ENCODE measurements at places on chromosomes 1 and 21.

GRCh38 chr21:45877821-45878469 lies 103.6 kb upstream of the COL6A1 start:
- no peak for DNase-seq

GRCh38 chr21:42644223-42645208 lies 8.9 kb upstream of the PDE9A start:
- no peak for DNase-seq

DNA sequence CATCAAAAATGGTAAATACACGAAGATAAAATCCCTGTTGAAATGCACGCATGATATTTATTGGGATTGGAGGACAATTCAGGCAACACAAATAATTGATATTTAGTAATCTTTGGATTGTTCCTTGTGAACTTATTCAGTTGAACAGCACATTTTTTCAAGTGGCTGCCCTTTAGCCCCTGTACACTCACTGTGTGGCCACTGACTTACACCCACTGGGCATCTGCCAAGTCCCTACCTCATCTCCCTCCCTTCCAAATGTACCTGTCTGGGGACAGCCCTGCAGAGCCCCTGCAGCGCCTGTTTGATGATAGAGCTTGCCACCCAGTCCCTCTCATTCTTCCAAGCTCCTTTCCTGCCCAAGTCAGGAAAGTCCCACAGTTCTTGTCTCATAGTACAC lies 154.3 kb downstream of the GLUL start:
- no peak for DNase-seq

DNA sequence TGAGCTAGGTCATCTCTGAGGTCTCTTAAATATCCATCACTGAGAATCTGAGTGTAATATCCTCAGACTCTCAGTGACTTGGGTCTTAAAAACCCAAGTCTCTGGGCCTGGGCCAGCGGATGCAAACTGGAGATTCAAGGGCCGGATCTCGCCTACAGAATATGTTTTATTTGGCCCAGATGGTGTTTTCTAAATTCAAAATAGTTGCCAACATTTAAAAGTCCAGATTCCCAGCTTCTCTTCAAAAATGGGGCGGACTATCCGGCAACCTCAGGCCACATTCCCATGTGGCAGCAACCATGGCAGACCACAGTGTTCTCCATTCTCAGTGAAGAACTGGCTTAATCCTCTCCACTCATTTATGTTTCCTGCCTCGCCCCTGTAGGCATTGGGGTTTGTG lies 12.7 kb upstream of the HEYL start:
- no peak for DNase-seq

GRCh38 chr1:55466921-55467320 lies 251.8 kb upstream of the USP24 start:
- no peak for DNase-seq

DNA sequence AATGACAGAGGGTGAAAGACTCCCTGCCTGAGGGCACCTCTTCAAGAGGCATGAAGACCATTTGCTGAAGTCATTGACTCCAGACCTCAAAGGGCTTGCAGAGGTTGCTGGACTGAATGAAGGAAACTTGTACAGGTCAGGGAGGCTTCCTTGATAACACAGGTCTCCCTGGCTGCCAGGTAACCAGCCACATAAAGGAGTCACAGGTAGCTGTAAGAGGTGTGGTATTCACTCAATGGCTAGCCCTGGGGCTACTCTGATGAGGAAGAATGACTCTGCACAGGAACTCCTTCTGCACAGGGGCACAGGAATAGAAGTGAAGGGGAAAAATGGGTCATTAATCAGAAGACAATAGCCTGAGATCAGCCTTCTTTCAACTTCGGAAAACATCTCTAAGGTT lies 187.5 kb downstream of the LMX1A start:
- DNase-seq = no peak

- no peak for DNase-seq
Measured at GRCh38 chr1:27446496-27447020, 43.4 kb downstream of the WASF2 start.

- DNase-seq = no peak
Measured at GRCh38 chr1:20837554-20838192, 50.6 kb upstream of the HP1BP3 start.

GRCh38 chr1:93904228-93904627 lies 5.0 kb downstream of the GCLM start:
- DNase-seq = no peak

DNA sequence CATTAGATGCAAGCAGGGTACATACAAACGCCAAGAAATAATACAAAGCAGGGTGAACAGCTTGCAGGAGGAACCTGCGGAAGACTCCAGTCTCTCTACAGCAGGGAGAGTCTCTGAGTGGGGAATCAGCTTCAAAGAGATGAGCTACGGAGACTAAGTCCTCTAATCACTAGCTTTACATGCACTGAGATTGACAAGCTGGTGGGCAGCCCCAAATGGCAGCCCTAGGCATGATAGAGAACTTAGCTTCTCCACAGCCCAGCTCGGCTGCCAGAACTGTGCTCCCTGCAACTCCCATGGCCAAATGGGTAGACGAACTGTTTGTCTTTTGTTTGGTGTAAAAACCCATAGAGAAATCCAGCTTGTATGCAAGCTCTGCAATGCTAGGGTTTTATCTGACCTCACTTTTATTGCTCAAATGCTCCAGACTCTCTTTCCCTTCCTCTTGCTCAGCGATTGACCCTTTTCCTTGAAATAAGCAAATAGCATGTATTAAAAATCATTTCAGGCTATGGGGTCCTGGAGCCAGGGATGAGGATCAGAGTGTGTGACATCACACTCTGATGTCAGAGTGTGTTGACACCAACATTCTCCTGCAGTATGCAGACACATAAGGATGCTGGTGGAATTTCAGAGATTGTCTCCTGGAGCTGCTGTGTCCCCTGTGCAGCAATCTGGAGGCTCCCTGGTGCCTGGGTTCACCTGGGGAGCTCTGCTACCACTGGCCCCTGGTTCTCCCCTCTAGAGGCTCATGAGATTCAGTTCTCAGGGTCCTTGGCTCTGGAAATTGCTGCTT lies 238.5 kb downstream of the TTLL7 start:
- DNase-seq = no peak

- no peak for DNase-seq
Measured at GRCh38 chr1:162197041-162197531, 127.6 kb downstream of the NOS1AP start.

DNA sequence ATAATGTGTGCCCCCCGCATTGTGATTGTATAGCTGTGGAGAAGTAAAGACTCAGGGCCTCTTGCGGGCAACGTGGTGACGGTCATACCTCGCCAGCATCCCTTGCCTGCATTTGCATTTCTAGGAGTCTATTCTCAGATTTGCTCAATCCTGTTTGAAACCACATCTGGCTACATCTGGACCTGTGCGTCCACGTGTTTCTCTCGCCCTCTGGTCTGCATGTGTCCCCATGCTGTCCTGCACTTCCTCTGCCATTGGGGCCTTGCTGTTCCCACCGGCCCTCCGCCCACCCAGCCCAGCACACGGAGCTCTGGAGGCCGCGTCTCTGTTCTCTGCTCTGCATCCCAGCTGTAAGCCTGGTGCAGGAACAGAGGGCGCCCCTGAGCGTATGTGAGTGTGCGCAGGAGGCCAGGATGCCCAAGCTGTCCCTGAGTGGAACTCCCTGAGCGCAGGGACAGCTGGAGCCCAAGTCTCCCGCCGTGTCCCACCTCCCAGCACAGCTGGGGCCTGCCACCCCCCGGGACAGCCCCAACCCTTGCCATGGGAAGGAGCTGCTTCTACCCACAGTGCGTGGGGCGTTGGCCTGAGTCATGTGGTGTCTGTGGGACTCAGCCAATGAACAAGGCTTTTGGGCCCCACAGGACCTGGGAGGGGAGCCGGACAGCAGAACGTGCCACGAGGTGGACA lies 1.6 kb downstream of the KRTAP10-2 start:
- DNase-seq = no peak

DNA sequence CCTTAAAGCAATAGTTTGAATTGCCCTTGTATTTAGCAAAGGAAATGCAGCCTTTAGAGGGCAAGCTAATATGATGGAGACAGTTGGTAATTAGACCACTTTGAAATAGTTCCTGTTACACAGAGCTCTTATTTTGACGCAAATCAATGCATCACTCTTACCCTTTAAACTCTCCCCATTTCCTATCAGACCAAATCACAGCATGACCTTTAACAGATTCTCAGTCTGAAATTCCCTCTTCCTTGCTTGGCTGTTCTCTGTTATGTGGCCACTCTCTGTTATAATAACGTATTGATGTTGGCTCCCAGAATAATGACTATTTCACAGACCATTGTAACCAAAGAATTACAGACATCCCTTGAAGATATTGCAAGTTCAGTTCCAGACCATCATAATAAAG lies 66.9 kb upstream of the NGF start:
- no peak for DNase-seq

GRCh38 chr1:2174348-2175054 lies 20.1 kb downstream of the FAAP20 start:
- DNase-seq = no peak

DNA sequence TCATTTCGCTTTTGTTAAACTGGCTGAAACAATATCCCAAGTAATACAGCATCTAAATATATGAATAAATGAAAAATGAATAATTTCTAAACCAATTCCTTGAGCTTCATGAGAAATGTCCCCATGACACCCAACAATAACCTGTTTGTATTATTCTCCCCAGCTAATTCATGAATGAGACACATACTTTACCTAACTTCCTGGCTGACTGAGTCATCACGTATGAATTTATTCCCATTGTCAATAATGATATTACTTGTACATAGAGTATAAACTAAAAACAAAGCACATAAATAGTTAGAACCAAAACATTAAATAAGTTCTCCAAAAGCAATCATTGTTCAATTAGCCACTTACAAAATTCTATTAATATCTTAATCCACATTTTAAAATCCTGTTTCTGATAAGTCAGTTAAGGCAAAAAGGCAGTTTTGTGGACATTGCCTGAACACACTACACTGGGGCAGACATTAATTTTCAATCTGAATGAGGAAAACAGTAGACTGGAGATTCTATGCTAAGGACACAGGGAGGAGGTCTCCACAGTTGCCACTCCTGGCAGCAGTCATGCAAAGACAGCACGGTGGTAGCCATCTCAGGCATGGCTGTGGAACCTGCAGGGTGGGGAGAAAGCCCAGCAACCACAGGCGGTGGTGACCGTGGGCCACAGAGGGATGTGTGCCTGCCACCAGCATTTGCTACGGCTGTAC lies 48.2 kb downstream of the SLC9C2 start:
- no peak for DNase-seq

DNA sequence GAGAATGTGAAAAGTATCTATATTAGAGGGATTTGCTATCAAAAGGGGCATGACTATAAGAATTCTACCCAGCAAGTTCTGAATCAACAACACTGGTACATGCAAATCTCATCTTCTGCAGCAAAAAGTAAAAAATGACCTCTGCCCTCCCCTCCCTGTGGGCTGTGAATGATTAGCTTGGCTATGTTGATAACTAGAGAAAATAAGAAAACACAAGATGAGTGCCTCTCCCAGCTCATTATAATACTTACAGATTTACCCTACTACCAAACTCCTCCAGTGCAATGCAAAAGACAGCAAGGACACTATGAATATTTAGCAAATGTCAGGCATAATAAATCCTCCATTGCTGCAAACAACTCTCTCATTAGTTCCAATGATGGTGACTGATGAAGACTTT lies 102.4 kb downstream of the SLC45A1 start:
- DNase-seq = no peak

DNA sequence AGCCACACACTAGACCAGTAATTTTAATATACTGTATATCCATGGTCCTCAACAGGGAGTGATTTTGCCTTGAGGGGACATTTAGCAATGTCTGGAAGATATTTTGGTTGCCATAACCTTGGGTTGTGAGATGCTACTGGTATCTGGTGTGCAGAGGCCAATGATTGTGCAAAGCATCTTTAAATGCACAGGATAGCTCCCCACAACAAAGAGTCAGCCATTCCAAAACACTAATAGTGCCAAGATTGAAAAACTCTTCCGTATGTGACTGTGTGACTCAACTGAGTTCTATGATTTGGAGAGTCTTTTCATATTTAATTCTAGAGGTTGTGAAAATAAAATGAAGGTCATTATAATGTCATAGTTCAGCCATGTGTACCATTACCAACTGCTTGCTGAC lies 141.4 kb upstream of the CACYBP start:
- DNase-seq = no peak

DNA sequence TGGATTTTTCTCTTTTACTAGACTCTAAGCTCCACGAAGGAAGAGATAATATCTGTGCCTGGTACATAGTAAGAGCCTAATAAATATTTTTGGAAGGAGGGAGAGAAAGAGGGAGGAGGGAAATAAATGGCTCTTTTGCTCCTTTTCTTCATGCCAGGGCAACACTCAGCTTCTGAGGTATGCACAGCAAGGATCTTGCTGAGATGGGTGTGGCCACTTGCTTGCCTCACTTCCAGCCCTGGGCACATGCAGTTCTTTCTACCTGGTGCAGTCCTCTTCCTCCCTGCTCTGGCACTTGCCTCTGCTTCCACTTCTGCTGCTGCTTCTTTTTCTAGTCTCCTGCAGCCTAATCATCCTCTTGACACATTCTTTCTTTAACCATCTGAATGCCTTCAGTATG lies 148.1 kb downstream of the FGGY start:
- DNase-seq = no peak

DNA sequence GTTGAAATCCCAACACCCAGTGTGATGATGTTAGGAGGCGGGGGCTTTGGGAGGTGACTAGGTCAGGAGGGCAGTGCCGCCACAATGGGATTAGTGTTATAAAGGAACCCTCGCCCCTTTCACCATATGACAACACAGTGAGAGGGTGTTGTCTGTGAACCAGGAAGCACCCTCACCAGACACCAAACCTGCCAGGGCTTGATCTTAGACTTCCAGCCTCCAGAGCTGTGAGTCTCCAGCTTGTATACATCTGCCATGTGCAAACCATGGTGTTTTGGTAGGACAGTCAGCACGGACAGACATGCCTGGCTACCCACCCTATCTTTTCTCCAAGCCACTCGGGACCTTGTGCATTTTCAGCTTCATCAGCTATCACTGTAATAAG lies 4.0 kb downstream of the TRIM11 start:
- no peak for DNase-seq

DNA sequence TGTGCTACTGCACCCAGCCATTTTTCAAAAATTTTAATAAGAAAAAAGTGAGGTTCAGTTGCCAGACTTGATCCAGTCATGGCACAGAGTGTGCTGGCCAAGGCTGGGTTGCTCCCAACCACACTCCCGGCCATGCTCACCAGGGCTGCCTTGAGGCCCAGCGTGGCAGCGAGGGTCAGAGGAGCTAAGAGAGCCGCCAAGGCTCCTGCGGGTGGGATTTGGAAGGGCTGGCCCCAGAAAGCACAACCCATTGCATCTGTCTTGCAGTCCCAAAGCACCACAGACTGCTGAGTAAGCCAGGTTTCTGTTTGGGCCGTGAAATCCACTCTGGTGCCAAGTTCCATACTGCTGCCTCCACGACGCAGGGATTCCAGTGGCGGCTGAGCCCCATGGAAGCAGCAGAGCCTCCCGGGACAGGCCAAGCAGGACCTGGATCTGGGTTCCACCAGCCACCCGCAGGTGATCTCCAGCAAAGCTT lies 22.6 kb downstream of the ZBTB17 start:
- DNase-seq = no peak

DNA sequence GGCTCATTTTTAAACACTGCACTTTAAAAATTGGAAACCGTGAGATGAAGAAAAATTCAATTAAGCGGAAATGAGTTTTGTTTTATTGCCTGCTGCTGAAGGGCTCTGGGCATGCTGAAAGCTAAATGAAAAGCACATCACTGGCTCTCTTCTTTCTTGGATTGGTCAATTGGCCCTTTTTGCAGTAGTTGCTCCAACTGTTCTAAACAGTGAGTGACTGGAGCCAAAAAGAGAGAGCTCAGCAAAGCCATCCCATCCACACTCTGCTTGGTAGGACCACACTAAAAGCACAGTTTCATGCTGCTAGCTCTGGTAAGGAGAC lies 48.1 kb downstream of the LHX4 start:
- DNase-seq = no peak

Measured in cortex of kidney (tissue), 1 donor.